ENCODE measurements at places on chromosomes 16 and 17. TPM values are rescaled to one million over a fixed set of nuclear protein-coding genes. Genes with fewer than 3 reads are reported as not detected.

GRCh38 chr16:56643080-56643778, 4.8 kb downstream of the MT1A start:
- peak; percentile 19 for DNase-seq

- no peak for DNase-seq
These were observed 26.1 kb downstream of the XYLT1 start for GRCh38 chr16:17444658-17445057.

GRCh38 chr16:2919511-2920255, 8.0 kb downstream of the FLYWCH1 start:
- DNase-seq: peak; percentile 89

- DNase-seq: no peak
These were observed 100.4 kb downstream of the ELAC2 start for GRCh38 chr17:12917399-12917798.

Gene TPSD1
- total RNA-seq: 7.0 TPM

DNA sequence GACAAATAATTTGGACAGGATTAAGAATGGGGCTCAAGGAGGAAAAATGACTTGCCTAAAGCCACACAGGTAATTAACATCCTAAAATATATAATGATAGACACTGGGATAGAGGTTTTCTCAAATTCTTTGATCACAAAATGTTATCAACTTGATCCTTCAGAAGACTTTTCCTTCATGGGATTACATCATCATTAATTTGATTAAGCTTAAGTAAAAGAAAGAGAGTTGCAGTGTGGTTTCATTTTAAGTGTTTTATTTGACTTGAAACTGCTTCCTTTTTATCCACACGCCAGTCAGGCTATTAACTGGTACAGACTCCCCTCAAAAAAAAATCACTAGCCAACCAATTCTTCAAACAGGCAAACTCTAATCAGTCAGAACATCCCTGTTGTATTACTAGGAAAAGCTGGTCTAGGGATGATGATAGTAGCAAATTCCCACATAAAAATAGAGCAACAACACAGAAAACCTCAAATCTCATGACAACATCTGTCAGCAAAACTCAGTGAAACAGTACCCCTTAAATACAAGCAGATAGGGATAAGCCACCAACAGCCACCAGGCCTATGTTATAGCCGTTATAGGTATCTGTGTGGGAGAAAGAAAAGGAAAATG, 32.5 kb downstream of the AKAP10 start:
- no peak for DNase-seq

DNA sequence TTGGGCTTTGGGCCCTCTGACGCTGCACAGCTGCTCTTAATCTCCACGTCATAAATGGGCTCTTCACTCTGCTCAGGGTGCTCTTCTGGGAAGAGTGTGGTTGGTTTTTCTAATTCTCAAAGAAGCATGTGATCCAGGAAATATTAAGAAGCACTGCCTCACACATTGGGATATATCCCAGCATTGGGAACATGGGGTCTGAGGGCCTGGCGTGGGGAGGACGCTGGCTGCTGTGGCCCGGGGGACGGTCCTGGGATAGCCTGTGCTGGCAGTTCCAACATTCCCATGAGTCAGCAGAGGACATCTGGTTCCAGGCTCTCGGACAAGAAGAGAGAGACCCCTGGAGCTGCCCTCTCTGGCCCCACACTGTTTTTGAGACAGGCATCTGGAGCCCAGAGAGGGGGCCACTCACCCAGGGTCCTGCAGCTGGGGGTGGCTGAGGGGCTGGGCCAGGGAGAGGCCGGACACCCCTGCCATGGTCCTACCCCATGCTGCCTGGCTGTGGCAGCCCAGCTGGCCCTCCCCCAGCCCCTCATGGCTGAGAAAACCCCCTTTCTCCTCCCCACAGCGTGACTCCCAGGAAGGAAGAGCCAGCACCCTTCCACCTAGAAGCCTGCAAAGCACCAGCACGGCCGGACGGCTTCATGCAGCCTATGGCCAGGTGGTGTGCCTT, 58.8 kb downstream of the NT5M start:
- peak; percentile 4 for DNase-seq

DNA sequence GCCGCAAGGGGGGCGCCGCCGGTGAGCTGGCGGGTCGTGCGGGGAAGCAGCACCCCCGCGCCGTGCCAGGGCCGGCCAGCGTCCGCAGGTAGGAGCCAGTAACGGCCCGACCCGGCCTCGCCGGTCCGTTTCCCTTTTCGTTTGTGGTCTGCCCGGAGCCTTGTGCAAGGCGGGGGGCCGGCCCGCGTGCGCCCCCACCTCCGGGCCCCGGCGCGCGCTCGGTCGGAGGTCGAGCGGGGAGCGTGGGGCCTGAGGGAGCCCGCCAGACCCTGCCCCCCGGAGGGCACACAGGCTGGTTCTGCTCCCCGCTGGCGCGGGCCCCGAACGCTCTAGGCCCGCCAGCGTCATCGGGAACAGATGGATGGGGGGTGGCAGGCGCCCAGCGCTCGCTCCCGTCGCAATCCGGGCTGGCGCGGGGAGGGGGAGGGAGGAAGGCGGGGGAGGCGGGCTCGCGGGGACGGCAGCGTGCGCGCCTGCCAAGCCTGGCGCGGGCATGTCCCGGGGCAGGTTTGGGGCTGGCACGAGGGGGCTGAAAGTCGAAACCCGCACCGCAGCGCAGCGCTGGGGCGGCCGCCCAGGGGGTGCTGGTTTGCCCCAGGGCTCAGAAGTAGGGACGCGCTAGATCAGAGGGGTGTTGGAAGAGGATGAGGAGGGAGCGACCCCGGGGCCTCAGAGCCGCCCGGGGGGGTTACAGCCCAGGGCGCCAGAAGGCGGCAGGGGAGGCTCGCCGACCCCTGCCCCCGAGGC, 1.5 kb upstream of the GSE1 start:
- DNase-seq: peak; percentile 82

Gene NFAT5
- 39.6 TPM for total RNA-seq

- no peak for DNase-seq
These were observed 10.0 kb upstream of the NAGLU start for GRCh38 chr17:42526031-42526444.

DNA sequence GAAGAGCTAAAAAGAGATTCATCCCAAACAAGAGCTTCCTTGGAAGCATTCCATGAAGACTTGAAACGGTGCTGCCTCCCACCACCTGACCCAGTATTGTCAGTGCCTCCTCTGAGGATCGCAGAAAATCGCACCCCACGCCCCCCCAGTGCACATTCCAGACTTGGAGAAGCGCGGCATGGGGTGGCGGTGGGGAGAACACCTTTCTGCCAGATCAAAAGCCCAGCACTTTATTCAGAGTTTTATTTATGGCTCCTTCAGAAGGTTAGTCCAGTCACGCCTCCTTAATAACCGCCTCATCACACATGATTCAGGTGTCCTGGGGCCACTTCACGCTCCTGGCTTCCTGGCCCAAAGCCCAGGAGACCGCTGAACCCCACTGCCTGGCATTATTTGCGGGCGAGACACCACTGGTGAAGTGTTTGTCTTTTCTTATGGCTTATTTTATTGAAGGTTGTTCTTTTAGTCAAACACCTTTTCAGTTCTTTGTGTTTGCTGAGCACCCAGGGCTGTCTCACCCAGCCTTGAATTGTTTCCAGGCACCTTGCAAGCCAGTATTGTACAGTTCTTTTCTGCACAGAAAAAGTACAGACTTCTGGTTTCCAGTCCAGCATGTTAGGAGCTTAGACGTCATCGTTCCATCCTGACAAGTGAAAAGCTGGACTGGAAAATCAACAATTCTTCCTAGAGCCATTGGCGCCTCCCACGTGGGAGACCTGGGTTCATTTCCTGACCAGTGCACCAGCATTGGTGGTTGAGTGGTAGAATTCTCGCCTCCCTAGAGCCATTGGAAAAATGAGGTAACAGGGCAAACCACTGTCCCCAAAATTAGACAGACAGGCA, 79.6 kb upstream of the CACNG5 start:
- peak; percentile 20 for DNase-seq

Gene TOP2A
- total RNA-seq: 5.9 TPM

Gene HYDIN
- 43.3 TPM for total RNA-seq

Gene CLCN7
- 73.3 TPM for total RNA-seq

DNA sequence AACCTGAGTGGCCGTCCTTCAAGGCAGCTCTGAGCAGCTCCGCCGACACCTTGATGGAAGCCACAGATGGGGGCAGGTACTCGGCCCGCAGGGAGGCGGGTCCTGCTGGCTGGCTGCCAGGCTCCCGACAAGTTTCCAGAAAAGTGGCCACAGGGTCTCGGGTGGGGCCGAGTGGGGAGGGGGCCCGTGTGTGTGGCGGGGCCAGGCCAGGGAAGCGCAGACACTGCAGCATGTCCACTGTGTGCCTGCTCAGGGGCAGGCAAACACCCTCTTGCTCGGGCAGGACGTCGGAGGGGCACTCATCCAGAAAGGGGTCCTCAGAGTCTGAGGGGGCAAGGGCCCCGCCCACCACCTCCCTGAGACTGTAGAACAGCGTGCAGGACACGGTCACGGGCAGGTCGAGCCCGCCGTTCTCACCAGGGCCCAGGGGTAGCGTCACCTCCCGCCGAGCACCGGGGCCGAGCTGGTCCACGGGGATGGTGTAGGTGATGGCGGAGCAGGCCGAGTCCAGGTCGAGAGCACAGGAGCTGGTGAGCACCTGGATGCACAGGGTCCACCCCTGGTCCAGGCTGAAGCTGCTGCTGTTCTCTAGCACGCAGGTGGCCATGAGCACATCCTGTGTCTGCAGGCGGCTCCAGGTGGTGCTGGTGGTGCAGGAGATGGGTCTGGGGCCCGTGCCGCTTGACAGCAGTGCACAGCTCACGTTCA, 5.1 kb downstream of the FAAP100 start:
- DNase-seq: no peak

GRCh38 chr17:48625495-48626244, 488 bp downstream of the HOXB9 start:
- peak; percentile 48 for DNase-seq

Gene CCDC182
- not detected for total RNA-seq

GRCh38 chr16:80552277-80552676, 11.5 kb downstream of the DYNLRB2 start:
- DNase-seq: no peak

Gene SLC5A2
- 1.7 TPM for total RNA-seq

DNA sequence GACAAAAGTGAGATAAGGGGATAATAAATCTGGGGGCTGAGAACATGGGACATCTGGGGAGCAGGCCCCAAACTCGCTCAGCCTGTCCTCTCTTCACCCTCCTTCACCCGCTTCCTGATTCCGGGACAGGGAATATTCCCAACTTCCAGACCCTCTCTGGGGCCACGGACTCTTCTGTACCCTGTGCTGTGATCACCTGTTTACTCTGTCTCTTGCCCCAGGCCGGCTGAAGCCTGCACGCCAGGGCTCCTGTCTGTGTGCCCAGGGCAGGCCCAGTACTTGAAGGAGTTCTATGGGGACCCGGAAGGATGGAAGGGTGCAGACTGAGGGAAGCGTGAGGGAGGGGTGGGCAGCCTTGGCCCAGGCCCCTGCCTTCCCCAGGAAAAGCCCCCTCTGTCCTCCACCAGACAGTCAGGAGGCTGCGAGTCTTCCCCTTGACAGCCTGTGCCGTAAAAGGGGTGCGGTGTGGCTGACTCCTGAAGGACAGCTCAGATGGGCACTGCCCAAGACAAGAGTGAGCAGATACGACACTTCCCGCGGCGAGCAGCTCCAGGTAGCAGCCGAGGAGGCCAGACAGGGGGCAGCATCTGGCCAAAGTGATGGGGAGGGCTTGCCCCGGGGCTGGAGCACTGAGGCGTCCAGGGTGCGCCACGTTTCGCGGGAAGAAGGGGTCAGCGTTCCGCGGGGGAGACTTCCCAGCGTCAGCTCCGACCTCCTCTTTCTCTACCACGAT, 1.0 kb upstream of the CCNF start:
- DNase-seq: peak; percentile 50

Gene CD300A
- total RNA-seq: 12.9 TPM

- DNase-seq: no peak
These were observed 23.7 kb upstream of the ITGAX start for GRCh38 chr16:31331141-31331764.

- DNase-seq: no peak
These were observed 6.0 kb upstream of the RBFOX3 start for GRCh38 chr17:79616801-79617200.

- DNase-seq: no peak
These were observed 9.2 kb downstream of the HIC1 start for GRCh38 chr17:2064147-2064489.

DNA sequence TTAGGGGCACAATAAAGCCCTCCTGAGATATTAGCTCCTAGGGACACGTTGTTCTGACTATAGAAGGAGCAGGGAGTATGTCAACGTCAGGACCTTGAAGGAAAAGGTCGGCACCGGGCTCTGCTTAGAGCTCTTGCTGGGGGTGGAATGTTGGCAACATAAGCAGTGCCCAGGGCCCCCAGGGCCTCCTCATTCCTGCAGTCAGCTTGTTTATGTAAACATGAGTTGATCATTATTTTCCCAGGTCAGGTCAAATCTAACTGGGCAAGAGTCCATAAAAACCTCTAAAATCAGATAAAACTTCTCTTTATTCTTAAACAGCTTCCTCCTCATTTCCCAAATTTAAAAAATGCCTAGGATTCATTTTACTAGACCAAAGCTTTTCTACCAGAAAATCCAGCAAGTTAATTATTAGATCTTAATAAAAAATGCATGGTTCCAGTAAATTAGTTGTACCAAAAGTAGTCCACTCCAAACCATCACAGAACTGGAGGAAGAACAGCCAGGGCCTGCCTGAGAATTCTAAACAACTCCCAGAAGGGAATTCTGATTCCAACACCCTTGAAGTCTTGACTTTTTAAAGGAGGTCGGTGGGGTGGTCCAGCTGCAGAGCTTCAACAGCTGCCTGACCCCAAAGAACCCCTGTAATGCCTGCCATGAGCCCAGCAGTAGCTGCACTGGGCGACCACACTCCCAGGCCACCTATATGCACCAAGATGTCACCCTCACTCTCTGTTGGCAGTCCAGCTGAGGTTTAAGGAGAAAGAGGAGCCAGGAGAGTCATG, 54.3 kb downstream of the AMFR start:
- DNase-seq: peak; percentile 65

DNA sequence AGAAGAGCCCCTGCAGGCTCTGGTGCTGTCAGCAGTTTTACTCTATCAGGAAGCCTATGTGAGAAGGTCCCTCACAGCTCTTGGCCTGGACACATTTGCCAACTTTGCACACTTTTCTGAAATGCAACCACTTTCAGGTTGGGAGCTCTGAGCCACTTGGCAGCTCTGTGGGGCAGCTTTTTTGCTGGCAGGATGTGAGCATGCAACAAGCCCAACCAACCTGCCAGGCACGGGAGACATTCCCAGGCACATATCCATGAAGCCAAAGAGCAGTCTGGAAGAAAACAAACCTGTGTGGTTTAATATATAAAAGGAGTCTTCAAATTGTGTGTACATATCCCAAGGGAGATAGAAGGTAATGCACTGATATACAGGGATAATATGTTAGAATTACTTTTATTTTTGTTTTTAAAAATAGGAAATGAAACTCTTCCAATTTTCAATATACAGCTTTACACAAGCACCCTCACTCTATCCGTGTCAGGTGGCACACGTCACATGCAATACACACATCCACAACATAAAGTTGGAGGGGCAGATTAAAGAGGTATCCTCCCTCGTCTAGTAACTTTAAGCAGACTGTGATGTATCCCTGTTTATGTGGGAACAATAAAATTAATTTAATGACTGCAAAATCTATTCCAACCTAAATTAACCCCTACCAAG, 57.4 kb upstream of the COX10 start:
- DNase-seq: no peak

Gene PDPK1
- 35.0 TPM for total RNA-seq

Measured in lung (tissue), 17 donors.